ENCODE measurements at places on chromosomes 2 and 18. TPM values are rescaled to one million over a fixed set of nuclear protein-coding genes. Genes with fewer than 3 reads are reported as not detected.

The TXNDC2 gene
- not detected for total RNA-seq

The UPP2 gene
- total RNA-seq = not detected

The STK17B gene
- 280 TPM for total RNA-seq

The UBR3 gene
- 23.6 TPM for total RNA-seq

The TSPYL6 gene
- total RNA-seq = not detected

The HTR2B gene
- not detected for total RNA-seq

The LRRC30 gene
- not detected for total RNA-seq

The AQP12A gene
- not detected for total RNA-seq

The LRATD1 gene
- total RNA-seq = not detected

The CAPN14 gene
- 0.60 TPM for total RNA-seq

The CNGA3 gene
- not detected for total RNA-seq

All from activated T-cell treated with anti-CD3 and anti-CD28 coated beads, Interleukin-2, amount 50 U/mL, for 72 hours (primary cell).